ENCODE measurements at places on chromosomes 11 and 22.

- no peak for DNase-seq
Observed at GRCh38 chr22:26593763-26594162, 3.8 kb upstream of the TPST2 start.

GRCh38 chr11:117189191-117189940 is 9.8 kb upstream of the TAGLN start:
- no peak for DNase-seq

GRCh38 chr11:128604723-128605122 is 17.4 kb upstream of the ETS1 start:
- no peak for DNase-seq

- DNase-seq = no peak
Observed at GRCh38 chr11:113670149-113670830, 35.8 kb downstream of the TMPRSS5 start.

DNA sequence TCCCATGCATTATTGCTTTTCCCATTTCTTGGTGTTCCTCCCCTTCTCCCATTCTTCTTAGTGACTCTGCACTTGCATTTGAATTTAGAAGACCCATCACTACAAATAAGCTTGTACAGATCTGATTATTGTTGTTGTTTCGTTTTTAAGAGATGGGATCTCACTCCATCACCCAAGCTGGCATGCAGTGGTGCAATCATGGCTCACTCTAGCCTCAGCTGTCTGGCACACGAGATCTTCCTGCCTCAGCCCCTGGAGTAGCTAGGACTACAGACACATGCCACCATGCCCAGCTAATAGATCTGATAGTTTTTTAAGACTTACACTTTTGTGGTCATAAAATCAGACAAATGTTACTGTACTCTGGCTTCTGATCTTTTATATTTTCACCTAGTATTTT is 252.1 kb downstream of the DDX10 start:
- no peak for DNase-seq

DNA sequence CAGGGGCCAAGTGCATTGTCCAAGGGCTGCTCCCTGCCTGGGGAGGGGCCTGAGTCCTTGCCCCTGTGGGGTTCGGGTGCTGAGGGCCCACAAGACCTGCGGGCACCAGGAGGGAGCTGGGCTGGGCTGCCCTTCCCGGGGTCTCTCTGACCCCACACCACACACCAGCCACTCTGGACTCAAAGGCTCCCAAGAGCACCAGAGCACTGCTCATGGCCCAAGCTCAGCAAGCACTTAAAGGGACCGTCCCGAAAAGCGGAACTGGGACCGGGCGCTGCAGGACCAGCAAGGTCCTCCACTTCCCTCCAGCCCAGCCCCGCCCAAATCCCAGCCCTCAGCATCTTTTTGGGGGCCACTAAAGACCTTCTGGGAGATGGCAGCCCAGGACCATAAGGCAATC is 5.3 kb downstream of the LSP1 start:
- DNase-seq = no peak

- DNase-seq = no peak
Observed at GRCh38 chr11:91871791-91872190, 352.8 kb upstream of the FAT3 start.

GRCh38 chr11:26618441-26618840 is 46.4 kb upstream of the MUC15 start:
- DNase-seq = no peak

- no peak for DNase-seq
Observed at GRCh38 chr11:35045236-35045820, 93.6 kb upstream of the CD44 start.

- no peak for DNase-seq
Observed at GRCh38 chr11:89147229-89147628, 30.4 kb upstream of the TYR start.

GRCh38 chr22:37501610-37502341 is 15.6 kb upstream of the MFNG start:
- DNase-seq = no peak

DNA sequence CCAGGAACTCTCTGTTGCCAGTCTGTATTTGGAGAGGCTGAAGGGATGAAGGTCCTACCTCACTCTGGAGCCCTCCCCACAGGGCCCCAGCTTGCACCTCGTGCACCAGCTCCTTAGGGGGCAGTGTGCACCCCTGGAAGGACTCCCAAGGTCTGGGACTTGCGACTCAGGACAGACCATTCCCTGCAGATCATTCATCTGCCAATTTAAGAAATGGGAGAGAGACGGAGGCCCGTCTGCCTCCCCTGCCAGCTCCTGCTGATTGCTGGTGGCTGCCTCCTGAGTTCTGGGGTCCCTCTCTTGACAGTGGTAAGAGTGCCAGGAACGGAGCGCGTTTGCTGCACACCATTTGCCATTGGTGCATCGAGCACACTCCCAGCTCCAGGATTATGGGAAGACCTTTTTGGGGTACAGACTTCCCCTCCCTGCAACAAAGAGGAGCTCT is 27.4 kb upstream of the MALAT1 start:
- no peak for DNase-seq

GRCh38 chr22:35582861-35583670 is 34.1 kb downstream of the MB start:
- peak; percentile 9 for DNase-seq

DNA sequence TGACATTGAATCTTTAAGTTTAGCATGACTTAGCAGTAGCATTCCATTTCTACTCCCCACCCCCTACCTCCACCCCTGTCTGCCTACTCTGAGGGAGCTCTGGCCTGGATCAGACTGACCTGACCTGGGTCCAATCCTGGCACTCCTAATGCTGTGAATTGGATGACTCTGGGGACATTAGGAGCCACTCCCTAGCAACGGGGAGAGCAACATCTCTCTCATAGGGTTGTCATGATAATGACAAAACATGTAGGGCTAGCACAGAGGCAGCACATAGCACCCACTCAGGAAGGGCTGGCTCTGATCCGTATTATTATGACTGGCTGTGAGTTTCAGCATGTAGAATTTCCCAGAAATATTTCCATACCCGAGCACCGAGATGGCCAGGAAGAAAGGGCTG is 40.5 kb downstream of the CABIN1 start:
- no peak for DNase-seq

GRCh38 chr11:119093942-119094815 is 7.5 kb downstream of the DPAGT1 start:
- no peak for DNase-seq

GRCh38 chr11:10450462-10451425 is 4.3 kb upstream of the AMPD3 start:
- no peak for DNase-seq

- DNase-seq = no peak
Observed at GRCh38 chr22:17884084-17884483, 109.8 kb upstream of the BID start.

- DNase-seq = no peak
Observed at GRCh38 chr22:11253000-11253511, 4274.9 kb upstream of the OR11H1 start.

DNA sequence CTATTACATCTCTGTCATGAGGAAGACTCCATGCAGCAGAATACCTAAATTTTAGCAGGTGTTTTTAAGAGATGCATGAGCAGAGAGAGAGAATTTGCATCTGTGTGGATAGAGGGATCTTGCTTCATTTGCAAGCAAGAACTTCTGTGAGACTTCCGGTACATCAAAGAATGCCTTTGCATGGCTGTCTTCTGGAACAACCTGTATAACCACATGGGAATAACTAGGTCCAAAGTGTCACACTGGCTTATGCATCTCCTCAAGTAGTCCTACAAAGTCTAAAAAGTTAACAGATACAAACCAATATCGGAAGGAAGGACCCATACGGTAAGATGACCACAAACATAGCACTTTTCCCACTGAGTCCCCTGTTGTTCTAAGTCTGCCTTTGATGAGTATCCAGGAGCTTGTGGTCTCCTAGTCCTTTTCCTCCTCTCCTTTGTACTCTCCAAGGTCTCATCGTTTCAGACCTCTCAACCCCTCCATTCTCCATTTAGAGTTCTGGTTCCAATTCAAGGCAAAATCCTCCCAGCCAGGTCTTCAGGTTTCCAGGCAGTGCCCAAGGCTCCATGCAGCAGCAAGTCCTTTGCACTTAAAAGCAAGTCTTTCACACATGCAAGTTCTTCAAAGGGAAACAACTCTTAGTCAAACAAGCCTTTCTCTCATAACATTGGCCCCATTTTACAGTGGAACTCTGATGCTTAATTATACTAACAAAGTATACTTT is 581.7 kb upstream of the ARHGAP42 start:
- DNase-seq = no peak

GRCh38 chr11:67542971-67543370 is 19.7 kb upstream of the CABP2 start:
- no peak for DNase-seq

DNA sequence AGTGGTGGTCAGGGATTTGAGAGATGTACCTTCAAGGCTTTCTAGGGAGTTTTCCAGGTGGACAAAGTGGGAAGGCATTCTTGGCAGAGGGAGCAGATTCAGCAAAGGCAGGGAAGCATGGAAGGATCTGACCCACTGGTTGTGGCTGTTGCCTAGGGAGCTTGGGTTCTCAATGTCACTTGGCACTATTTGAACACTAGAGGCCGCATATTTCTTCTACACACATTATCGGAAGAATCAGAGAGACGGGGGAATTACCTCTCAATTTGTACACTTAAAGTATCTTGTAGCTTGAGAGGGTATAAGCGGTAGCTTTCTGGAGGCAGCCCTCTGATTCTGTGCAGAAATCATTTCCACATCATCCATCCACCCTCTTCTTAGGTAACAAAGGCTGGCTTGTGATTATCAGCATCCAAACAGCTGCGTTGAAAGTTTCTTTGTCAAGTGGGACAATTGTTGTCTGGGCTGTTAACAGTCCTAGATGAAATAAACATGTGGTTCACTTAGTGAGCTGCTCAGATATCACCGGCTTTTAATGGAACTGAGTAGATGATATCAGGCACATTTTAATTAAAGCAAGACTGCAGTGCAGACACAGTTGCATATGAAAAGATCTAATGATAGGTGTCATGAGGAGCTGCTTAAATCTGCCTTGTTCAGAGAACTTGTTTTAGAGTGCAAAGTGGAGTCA is 2.6 kb downstream of the NELL1 start:
- no peak for DNase-seq

GRCh38 chr22:30381264-30381663 is 5.9 kb downstream of the RNF215 start:
- DNase-seq = no peak

DNA sequence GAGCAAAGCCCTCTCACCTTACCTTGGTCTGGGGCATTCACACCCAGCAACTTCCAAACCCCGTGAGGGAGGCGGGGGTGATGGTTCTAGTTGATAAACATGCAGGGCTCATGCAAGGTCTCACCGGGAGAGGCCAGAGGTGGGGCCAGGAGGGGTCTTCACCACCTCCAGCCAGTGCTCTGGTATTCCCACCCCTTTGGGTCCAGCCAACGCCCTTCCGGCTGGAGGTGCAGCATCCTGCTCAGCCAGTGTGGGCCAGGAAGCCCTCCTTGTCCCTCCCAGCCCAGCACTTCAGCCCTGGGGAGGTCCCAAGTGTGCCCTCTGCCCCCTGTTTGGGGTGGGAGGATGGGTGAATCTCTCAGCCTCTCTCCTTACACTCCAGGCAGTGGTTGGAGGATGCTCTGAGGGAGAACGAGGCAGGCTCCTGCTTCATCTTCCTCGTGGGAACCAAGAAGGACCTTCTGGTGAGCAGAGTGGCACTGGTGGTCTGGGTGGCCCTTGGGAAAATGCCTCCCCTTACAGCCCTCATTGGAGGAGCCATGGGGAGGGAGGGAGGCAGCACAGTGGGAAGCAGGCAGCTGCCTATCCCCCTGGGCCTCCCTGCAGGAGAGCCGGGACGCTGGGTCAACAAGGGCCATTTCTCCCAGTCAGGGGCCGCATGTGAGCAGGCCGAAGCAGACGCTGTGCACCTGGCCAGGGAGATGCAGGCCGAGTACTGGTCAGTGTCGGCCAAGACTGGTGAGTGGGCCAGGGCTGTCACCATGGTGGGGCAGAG is 13.4 kb downstream of the RAB36 start:
- no peak for DNase-seq

- DNase-seq = no peak
Observed at GRCh38 chr11:3056296-3057068, 741 bp downstream of the CARS1 start.

DNA sequence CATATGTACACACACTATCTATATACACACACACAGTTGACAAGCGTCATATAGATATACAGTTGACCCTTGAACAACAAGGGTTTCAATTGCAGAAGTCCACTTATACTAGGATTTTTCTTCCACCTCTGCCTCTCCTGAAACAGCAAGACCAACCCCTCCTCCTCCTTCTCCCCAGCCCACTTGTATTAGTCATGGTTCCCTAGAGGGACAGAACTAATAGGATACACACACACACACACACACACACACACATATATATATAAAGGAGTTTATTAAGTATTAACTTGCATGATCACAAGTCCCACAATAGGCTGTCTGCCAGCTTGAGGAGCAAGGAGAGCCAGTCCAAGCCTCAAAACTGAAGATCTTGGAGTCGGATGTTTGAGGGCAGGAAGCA is 92.9 kb downstream of the DHCR7 start:
- no peak for DNase-seq

- DNase-seq = no peak
Observed at GRCh38 chr11:117387992-117388755, 60.5 kb downstream of the CEP164 start.

- DNase-seq = no peak
Observed at GRCh38 chr11:10022764-10023163, 271.3 kb downstream of the SBF2 start.

- DNase-seq = no peak
Observed at GRCh38 chr22:47395481-47395880, 633.0 kb downstream of the TBC1D22A start.
